Activated CD8-positive, alpha-beta memory T cell treated with anti-CD3 and anti-CD28 coated beads, Interleukin-2, amount 50 U/mL, for 4 hours (primary cell): ENCODE measurements at places on chromosomes 7 and 10.

DNA sequence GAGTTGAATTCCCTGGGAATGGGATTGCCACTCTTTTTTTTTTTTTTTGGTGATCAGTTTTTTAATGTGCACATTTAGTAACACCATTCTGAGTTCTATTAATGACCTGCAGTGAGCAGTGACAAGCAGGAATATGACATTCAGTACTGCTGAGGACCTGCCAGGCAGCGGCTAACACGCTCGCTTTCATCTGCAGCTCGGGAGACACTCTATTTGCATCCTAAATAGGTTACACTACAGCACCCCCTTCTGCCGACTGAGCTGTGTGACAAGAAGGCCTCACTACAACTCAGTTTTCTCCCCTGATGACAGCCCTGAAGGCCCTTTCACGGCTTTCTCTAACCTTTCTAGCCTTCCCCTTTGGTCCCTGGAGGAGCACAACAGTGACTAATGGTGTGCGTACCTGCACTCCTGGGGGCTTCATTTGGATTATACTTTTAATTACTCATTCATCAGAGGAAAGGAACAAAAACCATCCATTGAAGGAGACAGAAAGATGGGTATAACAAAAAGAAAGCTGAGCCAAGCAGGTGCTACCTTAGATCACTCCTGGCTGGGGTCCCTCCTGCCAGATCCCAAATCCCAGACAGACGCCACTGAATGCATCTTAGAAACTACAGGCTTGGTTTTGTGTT is 872.4 kb downstream of the LRMDA start:
- peak; percentile 16 for DNase-seq

DNA sequence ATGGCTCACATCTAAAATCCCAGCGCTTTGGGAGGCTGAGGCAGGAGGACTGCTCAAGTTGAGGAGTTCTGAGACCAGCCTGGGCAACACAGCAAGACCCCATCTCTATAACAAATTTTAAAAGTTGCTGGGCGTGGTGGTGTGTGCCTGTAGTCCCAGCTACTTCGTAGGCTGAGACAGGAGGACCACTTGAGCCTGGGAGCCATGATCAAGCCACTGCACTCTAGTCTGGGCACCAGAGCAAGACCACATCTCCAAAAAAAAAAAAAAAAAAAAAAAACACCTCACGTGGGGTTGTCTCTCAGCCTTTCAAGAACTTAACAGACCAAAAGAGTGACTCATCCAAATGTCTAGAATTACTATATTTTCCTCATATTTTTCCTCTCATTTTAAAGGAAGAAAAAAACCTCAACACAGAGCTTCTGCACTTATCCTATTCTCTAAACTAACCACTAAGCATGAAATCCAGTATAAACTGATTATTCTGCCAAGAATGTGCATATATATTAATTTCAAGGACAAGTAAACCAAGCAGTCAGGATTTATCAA is 46.3 kb downstream of the CUL2 start:
- no peak for DNase-seq

DNA sequence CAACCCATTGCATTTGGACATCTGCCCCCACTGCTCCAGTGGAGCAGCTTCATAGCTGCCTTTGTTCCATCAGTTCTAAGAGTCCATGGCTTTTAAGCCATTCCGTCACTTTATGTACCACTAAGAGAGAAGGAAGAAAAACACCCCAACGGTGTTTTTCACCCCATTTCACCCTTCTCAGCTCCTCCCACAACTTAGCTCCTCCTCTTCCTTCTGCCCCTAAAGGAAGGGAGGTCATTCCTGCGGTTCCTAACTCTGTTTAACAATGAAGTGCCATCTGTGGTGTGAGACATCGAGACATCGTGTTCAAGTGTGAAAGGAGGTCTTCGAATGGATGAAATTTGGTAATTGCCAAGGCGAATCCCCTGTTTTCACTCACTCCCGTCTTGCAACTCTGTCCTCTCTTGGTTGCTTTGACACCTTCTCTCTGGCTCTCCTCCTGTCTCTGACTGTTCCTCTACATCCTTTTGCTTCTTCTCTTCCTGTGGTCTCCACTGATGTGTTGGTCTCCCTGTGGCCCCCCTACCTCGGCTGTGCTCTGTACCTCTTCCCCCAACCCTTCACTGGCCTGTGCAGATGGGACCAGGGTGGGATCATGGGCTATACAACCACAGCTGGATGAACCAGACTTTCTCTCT is 23.0 kb downstream of the SMKR1 start:
- no peak for DNase-seq

DNA sequence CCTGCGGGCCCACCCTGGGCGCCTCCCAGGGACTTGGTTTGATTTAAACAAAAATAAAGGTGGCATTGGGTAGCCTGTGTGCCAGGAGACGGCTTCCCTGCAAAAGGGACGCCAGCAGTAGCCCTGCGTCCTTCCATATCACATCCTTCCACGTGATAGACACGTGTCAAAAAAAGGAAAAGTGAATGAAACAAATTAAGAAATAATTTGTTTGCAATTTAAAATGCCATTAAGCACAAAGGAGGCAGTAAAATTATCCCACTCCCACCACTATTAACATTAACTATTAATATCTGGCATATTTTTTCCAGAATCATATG is 7.6 kb downstream of the TACR2 start:
- no peak for DNase-seq

- DNase-seq = no peak
These were observed 202.1 kb downstream of the PTEN start for GRCh38 chr10:88065383-88066049.

GRCh38 chr10:90738885-90739284 is 119.0 kb downstream of the HTR7 start:
- DNase-seq = no peak

GRCh38 chr7:86431761-86432160 is 211.9 kb upstream of the GRM3 start:
- no peak for DNase-seq

DNA sequence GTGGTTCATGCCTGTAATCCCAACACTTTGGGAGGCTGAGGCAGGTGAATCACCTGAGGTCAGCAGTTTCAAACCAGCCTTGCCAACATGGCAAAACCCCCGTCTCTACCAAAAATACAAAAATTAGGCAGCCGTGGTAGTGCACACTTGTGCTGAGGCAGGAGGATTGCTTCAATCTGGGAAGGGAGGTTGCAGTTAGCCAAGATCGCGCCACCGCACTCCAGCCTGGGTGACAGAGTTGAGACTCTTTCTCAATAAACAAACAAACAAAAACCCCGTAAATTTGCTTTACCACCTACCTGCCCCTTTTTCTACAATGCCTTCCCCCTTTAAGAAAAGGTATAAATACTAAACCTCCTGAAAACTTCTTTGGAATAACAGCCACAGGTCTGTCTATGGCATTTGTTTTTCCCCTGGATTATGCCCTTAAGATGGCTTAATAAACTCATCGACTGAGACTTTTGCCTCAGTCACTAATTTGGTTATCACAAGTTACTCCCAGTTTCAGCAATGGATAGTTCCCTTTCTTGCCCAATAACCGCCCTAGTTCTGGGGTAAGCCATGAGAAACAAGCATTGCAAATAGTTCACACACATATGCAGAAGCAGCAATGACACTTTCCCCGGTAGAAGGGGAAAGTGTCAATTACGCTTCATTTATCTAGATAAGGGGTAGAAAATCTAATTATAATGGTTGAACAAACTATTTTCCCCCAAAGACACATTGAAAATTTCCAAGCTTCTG is 52.8 kb upstream of the SVIL start:
- no peak for DNase-seq

GRCh38 chr10:114553436-114553835 is 104.6 kb downstream of the ABLIM1 start:
- DNase-seq = no peak

- no peak for DNase-seq
These were observed 510.0 kb downstream of the ANKRD7 start for GRCh38 chr7:118734541-118734940.

DNA sequence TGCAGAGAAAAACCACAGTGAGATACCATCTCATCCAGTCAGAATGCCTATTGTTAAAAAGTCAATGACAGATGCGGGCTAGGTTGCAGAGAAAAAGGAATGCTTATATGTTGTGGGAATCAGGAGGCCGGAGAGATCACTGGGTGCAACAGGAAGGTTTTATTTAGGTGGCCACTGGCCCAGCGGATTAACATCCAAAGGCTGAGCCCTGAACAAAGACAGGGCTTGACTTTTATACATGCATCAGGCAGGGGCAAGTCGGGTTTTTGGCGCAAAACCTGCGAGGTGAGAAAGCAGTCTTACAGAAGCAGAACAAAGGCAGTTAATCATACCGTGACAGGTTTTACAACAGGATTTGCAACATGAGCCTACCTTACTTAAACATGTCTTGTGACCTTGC is 620 bp downstream of the ZNF117 start:
- no peak for DNase-seq

DNA sequence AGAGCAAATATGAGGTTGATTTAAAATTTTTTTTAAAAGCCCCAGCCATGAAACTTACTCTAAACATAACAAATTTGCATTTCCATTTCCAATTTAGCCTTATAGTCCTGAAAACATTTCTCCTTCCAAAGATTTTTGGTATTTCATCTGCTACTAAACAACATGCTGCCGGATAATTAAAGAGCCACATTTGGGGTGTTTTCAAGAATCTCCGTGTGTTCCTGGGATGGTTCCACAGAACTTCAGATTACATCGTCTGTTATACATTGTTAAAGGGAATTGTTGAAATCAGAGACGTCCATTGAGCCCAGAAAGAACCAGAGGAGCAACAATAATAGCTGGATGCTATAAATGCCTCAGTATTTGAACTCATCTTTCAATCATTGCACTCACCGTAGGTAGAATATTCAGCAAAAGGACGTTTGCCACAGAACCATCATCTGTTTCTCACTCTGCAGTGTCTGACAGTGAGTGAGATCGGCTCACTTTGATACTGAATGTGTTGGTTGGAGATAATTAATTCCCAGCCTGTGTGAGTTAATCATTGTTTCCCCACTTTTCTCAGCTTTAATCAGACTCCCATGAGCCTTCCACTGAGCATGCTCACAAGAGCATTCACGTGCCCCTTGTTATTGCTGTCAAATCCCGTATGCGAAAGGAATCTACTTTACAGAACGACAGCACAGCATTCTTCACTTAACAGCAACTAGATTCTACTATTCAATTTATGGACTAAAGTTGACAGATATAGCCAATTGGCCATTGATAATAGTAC is 128.4 kb upstream of the PALS2 start:
- no peak for DNase-seq

- DNase-seq = no peak
These were observed 116.1 kb downstream of the STRA8 start for GRCh38 chr7:135349746-135350145.

- no peak for DNase-seq
These were observed 537 bp upstream of the MRPS24 start for GRCh38 chr7:43869867-43870240.
